ENCODE measurements at places on chromosomes 4 and X.

DNA sequence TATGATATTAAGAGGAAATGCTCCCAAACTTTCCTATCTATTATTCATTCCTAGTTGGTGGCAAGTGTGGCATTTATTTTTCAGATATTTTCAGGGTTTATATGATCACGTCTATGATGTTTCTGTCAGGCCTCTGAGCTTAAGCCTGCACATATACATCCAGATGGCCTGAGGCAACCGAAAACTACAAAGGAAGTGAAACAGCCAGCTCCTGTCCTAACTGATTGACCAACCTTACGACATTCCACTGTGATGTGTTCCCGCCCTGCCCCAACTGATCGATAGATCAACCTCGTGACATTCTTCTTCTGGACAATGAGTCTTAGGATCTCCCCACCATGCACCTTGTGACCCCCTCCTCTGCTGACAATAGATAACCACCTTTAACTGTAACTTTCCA, 67.6 kb upstream of the CTSO start:
- DNase-seq, result no peak

- no peak for DNase-seq
These were observed 72.4 kb upstream of the UCP1 start for GRCh38 chr4:140641105-140641555.

DNA sequence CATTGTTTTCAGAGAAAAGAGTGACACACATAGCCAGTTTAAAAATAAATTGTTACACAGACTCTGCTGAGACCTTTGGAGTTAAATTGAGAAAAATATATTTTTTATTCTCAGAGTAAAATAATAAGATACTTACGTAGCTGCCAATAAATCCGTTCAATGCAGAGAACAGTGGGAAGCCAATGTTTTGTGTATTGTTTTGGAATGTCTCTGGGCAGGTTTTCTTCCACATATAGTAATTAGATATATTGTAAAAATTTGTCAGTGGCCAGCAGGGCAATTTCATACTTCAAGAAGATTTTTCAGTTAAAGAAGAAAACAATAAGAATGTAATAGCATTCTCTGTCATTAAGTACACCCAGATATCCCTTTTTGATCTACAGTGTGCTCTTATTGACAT, 999.5 kb upstream of the INTU start:
- DNase-seq, result no peak

- peak; percentile 16 for DNase-seq
These were observed 1928.2 kb upstream of the TENM3 start for GRCh38 chr4:180314972-180315371.

DNA sequence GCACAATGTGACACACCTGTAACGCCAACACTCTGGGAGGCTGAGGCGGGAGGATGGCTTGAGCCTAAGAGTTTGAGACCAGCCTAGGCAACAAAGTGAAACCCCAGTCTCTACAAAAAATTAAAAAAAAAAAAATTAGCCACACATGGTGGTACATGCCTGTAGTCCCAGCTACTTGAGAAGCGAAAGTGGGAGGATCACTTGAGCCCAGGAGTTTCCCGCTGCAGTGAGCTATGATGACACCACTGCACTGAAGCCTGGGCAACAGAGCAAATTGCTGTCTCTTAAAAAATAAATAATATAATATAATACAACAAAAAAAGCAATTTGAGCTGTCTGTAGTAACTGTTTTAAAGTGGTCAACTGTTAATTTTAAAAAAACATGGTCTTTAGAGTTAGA, 13.2 kb downstream of the SPOCK3 start:
- DNase-seq, result peak; percentile 11

- DNase-seq, result no peak
These were observed 31.8 kb downstream of the PROM1 start for GRCh38 chr4:16051980-16052379.

- DNase-seq, result no peak
These were observed 89.6 kb downstream of the SHROOM2 start for GRCh38 chrX:9875801-9876200.

DNA sequence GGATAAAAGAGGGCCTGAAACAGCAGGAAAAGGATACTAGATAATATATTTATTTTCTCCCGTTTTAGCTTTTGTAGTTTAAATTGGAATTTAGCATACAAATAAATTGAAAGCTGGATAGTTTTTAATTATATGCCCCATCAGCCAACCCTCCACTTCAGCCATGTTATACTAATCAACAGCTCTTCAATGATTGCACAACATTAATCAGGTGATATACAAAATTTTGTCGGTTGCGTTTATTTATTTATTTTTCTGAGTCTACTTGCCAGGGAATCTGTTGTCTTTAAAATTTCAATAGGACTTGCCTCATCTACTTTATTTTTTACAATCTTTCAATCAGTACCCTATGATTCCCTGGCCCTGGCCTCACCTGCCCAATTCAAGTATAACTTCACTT, 12.1 kb downstream of the DGKK start:
- DNase-seq, result no peak

DNA sequence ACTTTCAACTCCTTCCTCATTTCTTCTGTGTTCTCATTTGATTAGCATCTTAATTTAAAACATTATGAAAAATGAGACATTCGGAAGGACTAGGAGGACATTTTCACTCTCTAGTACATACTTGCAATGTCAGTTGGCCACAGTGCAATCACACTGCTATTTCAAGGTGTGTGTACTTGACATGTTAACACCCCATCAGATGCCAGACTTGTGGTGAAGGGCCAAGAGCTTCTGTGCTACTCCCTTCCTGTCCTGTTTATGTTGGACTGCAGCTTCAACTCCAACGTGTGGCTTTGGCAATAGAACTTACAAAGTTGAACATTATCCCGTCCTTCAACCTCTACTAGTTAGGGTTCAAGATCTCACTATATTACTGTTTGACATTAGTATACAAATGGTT, 221.0 kb downstream of the PALLD start:
- DNase-seq, result no peak

DNA sequence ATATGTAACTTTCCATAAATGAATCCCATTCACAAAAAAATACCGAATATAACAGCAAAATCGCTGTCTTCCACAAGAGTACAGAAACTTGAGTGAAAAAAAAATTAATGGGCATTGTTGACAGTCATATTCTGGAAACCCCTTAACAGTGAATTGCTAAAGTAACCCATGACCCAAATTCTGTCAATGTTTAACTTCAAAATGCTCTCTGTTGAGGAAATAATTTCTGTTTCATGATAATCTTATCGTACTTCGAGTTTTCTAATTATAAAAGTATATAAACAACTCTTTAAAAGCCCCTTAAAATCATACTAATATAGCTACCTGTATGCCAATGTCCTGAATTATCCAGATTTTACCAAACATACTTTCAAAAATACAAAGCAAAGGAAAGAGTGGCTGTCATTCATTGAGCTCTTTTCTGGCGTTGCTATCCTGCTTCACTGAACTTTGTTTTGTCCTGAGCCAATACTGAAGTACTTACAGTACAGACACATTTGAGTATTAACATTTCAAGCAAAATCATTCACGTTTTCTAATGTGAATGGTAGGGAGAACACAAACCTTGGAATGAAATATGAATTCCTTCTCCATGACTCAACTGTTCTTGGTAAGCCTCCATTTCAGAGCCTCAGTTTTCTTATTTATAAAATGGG, 2.4 kb downstream of the XAGE3 start:
- no peak for DNase-seq

DNA sequence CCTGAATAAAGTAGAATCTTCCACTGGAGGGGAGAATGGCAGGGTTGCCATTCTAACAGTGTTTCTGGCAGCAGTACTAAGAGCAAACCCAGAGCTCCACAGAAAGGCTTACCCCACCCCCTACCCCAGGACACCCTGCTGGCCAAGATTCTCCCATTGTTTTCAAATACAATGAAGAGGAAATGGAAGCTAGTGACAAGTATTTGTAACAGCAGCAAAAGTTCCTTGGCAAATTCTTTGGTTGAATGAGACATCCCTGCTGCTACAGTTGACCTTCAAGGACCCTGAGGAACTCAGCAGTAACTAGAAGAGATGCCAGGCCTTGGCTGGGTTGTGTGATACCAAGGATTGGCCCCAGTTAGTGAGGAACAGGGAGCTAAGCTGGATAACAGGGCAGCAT, 124.2 kb upstream of the DGKK start:
- DNase-seq, result no peak

DNA sequence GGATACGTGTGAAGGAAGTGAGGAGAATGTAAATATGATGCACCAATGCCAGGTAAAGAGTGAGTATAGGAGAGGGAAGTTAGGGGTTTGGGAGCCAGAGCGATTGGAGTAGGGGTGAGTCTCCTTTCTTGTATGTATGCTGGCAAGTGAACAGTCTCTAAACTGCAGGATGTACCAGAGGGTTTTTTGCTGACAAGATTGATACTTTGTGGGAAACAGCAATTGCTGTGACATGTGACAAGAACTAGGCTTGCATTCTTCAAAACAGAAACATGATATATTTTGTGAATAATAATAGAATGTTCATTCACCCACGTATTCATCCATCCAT, 706 bp downstream of the CHIC1 start:
- DNase-seq, result peak; percentile 43

DNA sequence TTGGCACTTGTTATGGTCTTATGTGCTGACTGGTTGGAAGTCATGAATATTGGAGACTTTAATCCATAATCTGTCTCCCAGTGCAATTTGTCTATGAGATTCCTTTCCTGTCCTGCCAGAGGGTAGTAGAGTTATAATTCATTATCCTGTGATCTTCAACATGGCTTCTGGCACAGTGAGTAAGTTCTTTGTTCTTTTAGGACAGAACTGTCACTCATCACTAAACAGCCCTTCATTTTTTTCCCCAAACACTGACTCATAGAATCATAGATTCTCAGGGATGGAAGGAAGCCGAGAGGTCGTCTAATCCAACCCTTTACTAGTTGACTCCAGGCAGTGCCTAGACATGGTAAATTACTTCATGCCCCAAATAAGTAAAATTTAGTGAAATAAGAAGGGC, 78.4 kb downstream of the LUZP4 start:
- DNase-seq, result no peak

GRCh38 chrX:72048510-72049455, 82.9 kb downstream of the RTL5 start:
- DNase-seq, result peak; percentile 2

DNA sequence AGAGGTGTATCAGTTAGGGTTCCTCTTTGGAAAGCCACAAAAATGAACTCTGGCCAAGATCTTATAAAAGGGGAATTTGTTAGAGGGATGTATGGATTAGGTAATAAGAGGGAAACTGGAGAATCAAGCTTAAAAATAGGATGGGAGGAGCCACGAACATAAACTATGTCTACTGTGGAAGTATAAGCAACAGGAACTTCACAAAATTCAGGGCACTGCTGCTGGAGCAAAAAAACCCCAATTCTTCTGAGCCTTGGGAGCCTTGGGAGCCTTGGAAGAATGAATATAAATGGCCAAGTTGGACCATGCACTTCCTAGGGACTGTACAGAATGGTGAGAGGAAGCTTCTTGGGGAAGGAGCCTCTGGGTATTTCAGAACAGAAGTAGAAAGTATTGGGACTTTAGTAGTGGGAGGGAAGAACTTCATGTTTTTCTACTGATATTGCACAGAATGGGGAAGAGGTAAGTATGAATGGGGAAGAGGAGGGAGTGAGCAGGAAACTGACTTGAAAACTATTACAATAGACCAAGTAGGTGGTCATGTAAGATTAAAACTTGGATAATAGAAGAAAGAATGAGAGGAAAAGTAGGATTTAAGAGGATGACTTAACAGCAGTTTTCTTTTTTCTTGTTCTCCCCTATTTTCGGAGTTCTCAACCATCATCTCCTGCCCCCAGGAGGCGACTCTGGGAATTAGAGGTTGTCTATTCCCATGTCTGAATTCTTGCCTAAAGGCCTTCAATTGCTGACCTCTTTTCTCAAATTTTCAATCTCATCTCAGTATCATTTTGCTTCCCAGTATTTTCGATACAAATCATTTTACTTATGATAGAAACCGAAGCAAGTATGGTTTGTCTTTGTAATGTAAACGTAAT, 44.4 kb upstream of the TAPT1 start:
- no peak for DNase-seq

GRCh38 chrX:48083706-48084105, 12.3 kb upstream of the ZNF630 start:
- DNase-seq, result no peak

DNA sequence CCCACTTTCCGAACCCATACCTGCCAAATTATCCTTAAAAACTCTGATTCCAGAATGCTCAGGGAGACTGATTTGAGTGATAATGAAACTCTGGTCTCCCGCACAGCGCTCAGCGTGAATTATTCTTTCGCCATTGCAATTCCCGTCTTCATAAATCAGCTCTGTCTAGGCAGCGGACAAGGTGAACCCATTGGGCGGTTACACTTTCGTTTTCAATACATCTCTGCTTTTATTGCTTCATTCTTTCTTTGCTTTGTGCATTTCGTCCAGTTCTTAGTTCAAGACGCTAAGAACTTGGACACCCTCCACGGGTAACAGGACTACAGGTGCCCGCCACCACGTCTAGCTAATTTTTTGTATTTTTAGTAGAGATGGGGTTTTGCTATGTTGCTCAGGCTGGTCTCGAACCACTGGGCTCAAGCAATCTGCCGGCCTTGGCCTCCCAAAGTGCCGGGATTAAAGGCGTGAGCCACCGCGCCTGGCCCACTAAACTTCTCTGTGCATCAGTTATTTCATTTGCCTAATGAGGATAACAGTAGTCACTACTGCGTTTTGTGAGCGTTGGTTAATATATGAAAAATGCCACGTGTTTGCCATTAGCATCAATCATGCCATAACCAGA, 936 bp upstream of the PGK1 start:
- no peak for DNase-seq

DNA sequence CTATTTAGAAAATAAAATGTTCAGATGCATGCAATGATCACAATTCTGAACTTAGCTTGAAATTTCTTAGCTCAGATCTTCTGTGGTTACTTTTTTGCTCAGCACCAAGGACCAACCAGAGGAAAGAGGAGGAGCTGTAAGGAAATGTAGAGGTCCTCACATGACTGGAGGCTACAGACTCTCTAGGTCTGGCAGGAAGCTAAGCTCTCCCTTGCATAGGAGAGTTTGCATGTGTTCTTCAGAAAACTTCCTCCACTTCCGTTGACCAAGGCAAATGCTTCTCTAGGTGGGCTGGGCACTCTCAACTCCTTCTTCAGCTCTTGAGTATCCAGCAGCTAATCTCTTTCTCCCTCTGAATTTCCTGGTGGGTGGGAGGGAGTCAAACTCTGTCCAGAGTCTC, 119.6 kb downstream of the BTC start:
- no peak for DNase-seq

DNA sequence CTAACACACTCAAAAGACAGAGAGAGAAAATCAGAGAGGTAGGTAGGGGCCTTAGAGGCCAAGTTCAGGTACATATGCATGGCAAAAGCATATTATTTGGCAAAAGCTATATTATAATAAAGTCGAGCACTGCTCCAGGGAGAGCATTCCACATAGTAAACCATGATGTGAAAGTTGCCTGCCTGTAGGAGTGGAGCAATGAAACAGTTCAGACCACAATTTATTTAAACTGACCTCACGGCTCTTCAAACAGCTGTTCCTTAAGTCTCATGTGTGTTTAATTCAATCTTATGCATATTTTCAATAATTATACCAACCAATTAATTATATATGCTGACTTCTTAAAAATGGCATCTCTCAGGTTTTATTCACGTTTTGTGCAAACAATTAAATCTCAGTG, 3.3 kb downstream of the RFC1 start:
- no peak for DNase-seq

Measured in GM12865 (cell line).